ENCODE measurements at places on chromosomes 7 and 10.
A peak's percentile ranks its signal among the peaks of the same experiment; 100 is the strongest.

DNA sequence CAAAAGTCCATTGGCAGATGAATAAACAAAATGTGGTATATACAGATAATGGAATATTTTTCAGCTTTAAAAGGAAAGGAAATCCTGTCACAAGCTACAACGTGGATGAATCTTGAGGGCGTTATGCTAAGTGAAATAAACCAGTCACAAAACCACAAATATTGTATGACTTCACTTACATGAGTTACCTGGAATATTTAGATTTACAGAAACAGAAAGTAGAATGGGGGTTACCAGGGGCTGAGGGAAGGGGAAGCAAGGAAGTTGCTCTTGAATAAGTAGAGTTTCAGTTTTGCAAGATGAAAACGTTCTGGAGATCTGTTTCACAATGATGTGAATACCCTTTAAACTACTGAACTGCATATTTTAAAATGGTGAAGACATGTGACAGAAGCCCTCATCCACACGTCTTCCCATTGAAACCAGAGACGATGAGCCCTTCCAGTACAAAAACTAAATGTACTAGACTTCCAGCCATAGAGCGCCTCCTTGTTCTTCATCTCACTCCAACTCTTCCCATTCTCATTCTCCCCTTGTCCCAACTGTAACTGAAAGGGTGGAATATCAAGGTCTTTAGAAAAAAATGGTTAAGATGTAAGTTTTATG is 62.4 kb downstream of the MICU1 start:
- DNase-seq: no peak

DNA sequence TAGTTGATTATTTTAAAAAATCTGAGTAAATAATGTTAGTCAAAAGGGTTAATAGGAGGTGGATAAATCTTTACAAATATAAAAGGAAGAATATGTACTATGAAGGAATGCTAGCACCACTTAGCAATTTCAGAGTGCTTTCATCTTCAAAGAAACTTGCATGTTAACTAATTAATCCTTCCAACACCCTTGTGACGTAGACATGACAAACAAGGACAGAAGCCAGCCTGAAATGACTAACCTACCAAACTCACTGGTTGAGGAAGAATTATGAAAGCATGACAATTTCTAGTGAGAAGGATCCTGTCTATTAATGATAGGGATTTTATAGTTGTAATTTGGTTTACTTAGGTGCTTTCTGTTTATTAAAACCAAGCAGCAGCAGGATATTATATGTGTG is 468.0 kb upstream of the FZD8 start:
- DNase-seq: no peak

GRCh38 chr10:35822316-35822715 is 180.2 kb upstream of the FZD8 start:
- no peak for DNase-seq

GRCh38 chr7:96093435-96093834 is 228.5 kb downstream of the SLC25A13 start:
- no peak for DNase-seq

DNA sequence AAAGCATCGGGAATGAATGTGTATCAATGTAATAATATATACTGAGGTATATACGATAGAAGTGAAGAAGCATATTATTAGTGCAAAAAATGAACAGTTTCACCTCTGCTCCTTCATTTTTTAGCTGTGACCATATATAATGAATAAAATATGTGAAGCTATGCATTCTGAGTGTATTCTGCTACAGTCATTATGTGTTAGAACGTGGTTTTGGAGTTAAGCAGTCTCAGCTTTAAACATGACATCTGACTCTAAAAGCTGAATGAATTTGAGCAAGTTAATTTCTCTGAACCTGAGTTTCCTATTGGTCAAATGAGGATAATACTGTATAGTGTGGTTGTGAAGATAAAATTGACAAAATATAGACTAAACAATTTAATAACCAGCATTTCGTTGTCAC is 358.1 kb downstream of the SUGCT start:
- DNase-seq: no peak

- no peak for DNase-seq
These were observed 330.1 kb upstream of the PHF14 start for GRCh38 chr7:10643545-10643944.

- no peak for DNase-seq
These were observed 67.6 kb upstream of the DDC start for GRCh38 chr7:50632561-50633413.

DNA sequence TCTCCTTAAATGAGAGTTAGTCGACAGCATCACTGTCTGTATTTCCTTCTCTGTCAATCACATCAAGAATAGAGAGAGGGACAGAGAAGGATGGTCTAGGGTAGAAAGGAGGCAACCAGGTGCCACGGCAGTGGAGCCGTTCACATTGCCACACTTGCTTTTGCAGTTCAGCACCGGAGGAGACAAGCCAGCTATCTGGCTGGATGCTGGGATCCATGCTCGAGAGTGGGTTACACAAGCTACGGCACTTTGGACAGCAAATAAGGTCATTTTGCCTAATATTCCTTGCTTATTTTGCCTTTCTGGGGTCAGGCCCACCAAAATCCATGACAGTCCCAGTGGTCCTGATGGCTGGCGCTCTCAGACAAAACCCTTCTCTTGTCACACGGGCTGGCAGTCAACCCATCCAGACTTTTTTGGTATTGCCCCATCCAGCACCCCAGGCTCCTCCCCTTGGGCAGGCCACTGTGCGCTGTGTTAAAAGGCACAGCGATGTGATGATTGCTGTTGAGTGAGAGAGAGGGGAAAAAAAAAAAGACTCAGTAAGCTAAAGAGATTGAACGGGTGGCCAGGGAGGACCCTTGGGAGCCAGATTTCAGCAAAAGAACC is 8.4 kb downstream of the CPA2 start:
- no peak for DNase-seq

DNA sequence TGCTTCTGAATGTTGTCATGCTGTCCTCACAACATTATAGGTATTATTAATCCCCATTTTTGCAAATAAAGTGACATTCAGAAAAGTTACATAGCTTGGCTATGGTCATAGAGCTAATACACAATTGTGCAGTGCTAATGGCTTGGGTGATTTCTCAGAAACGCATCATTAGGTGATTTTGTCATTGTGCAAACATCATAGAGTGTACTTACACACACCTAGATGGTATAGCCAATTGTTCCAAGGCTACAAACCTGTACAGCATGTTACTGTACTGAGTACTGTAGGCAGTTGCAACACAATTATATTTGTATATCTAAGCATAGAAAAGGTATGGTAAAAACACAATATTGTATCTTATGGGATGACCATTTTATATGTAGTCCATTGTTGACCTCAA is 91.0 kb downstream of the BTAF1 start:
- DNase-seq: no peak

DNA sequence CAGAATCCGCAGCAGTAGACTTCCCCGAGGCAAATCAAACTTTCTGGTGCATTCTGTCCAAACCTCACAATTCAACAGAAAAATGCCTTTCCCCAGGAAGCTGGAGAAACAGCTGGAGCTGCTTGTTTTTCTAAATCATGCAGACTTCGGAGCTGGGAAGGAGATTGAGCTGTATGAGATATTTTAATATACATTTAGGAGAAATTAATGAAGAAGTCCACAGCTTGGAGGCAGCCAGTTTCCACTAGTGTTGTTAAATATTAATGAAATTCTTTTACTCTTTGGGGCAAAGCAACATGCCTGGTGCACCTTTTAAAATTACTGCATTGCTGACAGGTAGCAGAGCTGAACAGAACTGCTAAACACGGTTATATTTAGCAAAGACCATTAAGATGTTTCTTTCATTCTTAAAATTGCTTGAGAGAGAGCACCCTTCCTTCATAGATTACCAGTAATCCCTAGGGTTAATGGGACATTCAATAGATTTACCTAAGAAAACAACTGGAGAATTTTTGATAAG is 566.4 kb downstream of the SORCS3 start:
- DNase-seq: no peak

- DNase-seq: no peak
These were observed 61.9 kb downstream of the TMEM26 start for GRCh38 chr10:61391281-61391680.

GRCh38 chr10:83248106-83248631 is 891.1 kb upstream of the GHITM start:
- DNase-seq: no peak

DNA sequence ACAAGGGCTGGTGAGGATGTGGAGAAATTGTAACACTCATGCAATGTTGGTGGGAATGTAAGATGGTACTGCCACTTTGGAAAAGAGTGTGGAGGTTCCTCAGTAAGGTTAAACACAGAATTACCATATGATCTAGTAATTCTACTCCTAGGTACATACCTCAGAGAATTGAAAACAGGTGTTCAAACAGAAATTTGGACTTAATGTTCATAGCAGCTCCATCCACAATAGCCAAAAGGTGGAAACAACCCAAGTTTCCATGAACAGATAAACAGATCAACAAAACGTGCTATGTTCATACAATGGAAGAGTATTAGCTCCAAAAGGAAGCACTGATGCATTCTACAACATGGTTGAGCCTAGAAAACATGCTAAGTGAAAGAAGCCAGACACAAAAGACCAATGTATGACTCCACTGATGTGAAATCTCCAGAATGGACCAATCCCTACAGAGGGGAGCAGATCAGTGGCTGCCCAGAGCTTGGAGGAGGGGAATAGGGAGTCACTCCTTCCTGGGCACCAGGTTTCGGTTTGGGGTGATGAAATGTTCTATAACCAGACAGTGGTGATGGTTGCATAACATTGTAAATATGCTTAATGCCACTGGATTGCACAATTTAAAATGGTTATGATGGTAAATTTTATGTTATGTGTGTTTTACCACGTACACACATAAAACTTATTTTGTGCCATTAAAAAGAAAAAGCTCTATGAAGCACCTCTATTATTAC is 5.7 kb upstream of the WDR86 start:
- DNase-seq: no peak

DNA sequence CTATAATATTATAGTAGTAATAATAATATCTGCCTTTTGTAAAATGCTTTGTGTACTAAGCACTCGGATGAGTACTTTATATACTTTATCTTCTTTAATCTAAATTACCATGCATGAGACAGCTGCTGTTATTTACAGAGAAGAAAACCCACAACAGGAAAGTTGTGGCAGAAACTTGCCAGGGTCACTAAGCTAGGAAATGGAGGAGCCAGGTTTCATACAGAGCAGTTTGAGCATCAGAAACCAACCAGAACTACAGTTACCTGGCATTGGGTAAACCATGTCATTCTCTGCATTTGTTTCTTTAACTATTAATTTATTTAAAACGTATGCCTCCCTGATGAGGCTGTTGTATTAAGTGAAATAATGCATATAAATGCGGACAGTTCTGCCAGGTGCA is 129.9 kb downstream of the CSTF2T start:
- DNase-seq: no peak

- DNase-seq: no peak
These were observed 197.6 kb upstream of the FZD1 start for GRCh38 chr7:91066627-91067026.

- DNase-seq: no peak
These were observed 3.2 kb downstream of the NYAP1 start for GRCh38 chr7:100486753-100487446.

DNA sequence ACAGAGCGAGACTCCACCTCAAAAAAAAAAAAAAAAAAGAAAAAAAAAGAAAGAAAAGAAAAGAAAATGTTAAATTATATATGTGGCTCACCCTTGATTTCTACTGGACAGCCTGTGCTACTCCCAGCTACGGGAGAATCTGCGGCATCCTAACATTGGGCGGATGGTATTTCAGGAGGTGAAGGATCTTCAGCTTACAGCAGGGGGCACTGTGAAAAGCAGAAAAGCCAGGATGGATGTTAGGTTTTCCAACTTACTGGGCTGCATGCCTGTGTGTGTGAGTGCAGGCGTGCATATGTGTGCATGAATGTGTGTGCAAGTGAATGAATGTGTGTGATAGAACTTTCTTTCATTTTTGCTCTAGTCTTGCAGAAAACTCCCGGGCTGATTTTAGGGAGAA is 1066.5 kb downstream of the TYW1 start:
- no peak for DNase-seq

DNA sequence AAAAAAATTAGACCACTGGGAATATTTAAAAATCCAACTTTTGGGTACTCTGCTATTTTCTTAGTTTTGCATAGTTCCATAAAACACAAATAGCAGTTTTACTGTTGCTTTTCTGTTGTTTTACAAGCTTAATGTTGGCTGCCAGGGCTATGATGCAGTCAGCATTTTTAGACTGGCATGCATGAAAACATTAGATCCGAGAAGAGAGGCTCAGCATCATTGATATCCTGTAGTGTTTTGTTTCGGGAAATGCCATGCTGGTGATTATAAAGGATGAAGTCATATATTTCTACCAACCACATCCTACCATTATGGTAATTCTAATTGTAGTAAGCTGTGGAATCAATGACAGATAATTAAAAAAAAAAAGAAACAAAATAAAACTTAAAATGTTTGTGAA is 104.6 kb downstream of the MBL2 start:
- DNase-seq: no peak

DNA sequence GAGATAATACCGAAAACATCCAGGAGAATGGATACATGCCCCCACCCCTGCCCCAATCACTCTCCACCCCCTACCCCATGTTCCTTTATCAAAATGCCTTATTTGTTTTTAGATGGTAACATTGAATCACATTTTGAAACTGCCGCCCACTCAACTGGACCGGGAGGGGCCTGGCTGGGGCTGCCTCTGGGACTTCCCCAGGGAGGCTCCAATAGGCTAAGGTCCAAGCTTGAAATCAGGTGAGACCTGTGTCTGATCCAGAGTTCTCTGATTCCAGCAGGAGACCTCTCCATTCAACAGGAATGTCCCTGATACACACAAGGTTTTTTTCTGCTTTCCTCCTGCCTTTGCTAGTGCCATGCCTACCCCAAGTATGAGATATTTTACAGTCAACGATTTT is 43.8 kb upstream of the ACSL5 start:
- DNase-seq: no peak

- DNase-seq: no peak
These were observed 158.1 kb upstream of the PLXDC2 start for GRCh38 chr10:19658131-19658530.

GRCh38 chr10:15325944-15326284 is 45.2 kb downstream of the FAM171A1 start:
- no peak for DNase-seq

GRCh38 chr10:95229724-95230627 is 35.9 kb downstream of the ACSM6 start:
- DNase-seq: no peak

- no peak for DNase-seq
These were observed 26.8 kb upstream of the TRUB1 start for GRCh38 chr10:114911052-114911711.

- peak; percentile 17 for DNase-seq
These were observed at the start of gene OGDHL for GRCh38 chr10:49761789-49762565. TSS of gene OGDHL (minus strand) at chr10:49762323. CDS start at chr10:49758592, 3,731 bp downstream.

- DNase-seq: no peak
These were observed 93.8 kb upstream of the SVIL start for GRCh38 chr10:29728541-29729049.

DNA sequence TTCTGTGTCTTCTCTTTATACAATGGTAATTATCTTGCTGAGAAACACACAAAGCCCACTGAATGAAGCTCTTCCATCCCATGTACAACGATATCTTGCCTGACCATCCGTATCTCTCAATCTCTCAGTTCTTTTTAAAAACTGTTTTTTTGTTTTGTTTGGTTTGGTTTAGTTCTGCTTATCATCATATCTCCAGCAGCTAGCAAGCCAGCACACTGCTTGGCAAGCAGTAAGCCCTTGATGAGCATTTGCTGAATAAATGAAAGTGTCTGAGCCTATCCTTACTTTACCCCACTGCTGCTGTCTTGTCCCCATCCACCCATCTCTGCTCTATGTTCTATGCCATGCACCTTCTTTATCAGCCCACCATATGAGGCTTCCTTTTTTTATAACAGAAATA is 34.2 kb downstream of the ITGB1 start:
- DNase-seq: no peak

GRCh38 chr7:55129541-55130394 is 111.0 kb downstream of the EGFR start:
- no peak for DNase-seq

All from activated gamma-delta T cell (primary cell).